ENCODE measurements at places on chromosomes 16 and 17.

DNA sequence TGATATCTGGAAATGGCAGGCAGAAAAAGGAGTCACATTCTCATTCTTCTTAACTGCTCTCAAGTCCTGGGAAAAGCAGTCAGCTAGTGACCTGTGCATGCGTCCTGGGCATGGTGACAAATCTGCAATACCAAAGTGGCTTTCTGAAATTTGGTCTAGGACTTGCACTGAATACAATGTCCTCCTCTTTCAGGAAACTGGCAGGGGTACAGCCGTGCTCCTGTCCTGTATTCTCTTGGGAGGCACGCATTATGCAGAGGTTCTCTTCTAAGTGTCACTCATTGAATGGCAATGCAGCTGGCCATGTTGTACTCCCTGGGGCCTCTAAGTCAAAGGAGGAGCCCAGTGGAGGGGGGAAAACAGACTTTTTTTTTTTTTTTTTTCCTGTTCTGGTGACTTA is 10.6 kb downstream of the PHF12 start:
- no peak for DNase-seq

GRCh38 chr17:82656266-82656665 is 8.0 kb upstream of the WDR45B start:
- no peak for DNase-seq

GRCh38 chr17:74042744-74043486 is 160.6 kb upstream of the RPL38 start:
- DNase-seq = no peak

GRCh38 chr16:47110939-47111338 is 32.8 kb downstream of the NETO2 start:
- no peak for DNase-seq

GRCh38 chr16:17658881-17659280 is 188.1 kb upstream of the XYLT1 start:
- DNase-seq = no peak

- DNase-seq = peak; percentile 79
Measured at GRCh38 chr16:89037261-89038152, 56.1 kb upstream of the ACSF3 start.

GRCh38 chr16:67451061-67451703 is 20.3 kb downstream of the HSD11B2 start:
- no peak for DNase-seq

DNA sequence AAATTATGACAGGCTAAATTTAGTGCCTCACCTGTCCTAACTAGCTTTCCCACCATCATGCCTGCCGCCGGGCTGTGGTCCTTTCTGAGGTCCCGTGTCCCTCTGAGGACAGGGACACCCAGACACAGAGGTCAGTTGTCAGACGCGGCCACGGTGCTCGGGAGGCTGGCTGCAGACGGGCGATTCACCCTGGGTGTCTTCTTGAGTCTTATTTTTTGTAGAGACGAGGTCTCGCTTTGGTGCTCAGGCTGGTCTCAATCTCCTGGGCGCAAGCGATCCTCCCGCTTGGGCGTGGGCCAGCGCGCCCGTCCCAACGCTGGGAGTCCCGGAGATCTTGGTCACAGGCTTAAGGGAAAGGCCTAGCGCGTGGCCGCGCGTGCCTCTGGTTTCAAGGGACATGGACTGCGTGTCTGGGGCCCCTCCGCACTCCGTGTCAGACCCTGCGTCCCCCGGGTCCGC is 797 bp upstream of the RAB11FIP3 start:
- no peak for DNase-seq
